ENCODE measurements at places on chromosomes 11 and 22. TPM values are rescaled to one million over a fixed set of nuclear protein-coding genes. Genes with fewer than 3 reads are reported as not detected.
A peak's percentile ranks its signal among the peaks of the same experiment; 100 is the strongest.

GRCh38 chr22:41913842-41914534 is 886 bp downstream of the SHISA8 start:
- DNase-seq: no peak

DNA sequence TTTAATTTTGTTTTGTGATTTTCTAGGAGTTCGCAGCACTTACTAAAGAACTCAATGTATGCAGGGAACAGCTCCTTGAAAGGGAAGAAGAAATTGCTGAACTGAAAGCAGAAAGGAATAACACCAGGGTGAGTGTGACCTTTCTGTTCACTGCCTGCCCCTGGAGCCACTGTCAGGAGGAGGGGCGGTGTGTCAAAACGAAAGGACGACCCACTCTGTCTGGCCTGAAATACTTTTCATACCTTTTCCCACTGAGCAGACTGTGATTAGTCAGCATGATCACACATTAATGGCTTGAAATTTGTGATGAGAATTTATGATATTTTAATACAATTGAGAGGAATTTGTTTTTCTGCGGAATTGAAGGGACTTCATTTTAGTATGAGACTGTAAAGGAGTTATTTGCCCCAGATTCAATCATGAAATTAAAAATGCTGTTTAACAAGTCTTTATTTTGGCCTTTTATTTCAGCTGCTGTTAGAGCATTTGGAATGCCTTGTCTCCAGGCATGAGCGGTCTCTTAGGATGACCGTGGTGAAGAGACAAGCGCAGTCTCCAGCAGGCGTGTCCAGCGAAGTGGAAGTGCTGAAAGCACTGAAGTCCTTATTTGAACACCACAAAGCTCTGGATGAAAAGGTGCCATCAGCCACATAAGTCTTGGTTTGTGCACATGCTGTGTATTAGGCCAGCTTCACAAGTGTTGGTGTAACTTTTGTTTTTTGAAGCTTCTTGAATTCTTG is 54.1 kb downstream of the PPFIA1 start:
- no peak for DNase-seq

GRCh38 chr11:68751331-68751856 is at the start of gene TESMIN:
TSS of gene TESMIN (minus strand) at chr11:68751520. CDS start at chr11:68750660, 860 bp downstream.
- DNase-seq: peak; percentile 57

GRCh38 chr22:28051787-28052356 is 132.8 kb upstream of the PITPNB start:
- DNase-seq: peak; percentile 74

FDXACB1 gene
- polyA plus RNA-seq: 3.4 TPM

TRIM48 gene
- polyA plus RNA-seq: not detected

GRCh38 chr11:35688023-35688422 is 25.4 kb downstream of the TRIM44 start:
- DNase-seq: no peak

GRCh38 chr11:398826-399225 is 4.8 kb downstream of the PKP3 start:
- DNase-seq: no peak

- peak; percentile 87 for DNase-seq
These were observed 22.9 kb upstream of the A4GALT start for GRCh38 chr22:42743501-42743991.

PRAME gene
- polyA plus RNA-seq: not detected

Measured in muscle of back (tissue), 13 donors.